ENCODE measurements at places on chromosomes 1 and 21.

DNA sequence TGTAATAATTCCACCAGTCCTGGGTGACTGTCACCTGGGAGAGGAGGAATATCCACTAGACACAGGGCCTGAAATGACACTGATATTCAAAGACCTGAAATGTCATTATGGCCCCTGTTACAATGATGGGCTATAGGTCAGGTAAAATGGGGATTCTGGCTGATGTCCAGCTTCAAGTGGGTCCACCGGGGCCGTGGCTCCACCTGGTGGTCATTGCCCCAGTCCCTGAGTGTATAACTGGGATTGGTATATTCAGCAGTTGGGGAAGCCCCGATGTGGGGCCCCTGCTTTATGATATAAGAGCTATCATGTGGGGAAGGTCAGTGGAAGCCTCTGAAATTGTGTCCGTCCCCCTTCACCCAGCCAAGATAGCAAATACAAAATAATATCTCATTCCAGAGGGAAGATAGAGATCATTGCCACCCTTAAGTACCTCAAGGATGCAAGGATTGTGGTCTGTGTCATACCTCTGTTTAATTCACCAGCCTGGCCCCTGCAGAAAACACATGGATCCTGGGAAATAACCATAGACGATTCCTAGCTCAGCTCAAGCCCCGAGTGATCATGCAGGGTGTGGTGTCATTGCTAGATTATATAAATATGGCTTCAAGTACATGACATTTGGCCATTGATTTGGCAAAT, 19.4 kb downstream of the PLEKHO1 start:
- peak; percentile 70 for DNase-seq

DNA sequence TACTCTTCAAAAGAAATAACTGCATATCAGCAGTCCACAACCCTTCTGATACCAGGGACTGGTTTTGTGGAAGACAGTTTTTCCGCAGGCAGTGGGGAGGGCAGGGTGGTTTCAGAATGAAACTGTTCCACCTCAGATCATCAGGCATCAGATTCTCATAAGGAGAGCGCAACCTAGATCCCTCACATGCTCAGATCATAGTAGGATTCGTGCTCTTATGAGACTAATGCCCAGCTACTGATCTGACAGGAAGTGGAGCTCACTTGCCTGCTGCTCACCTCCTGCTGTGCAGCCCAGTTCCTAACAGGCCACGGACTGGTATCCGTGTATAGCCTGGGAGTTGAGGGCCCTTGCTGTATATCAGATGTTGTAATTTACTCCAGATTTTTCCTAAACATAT, 11.5 kb downstream of the RO60 start:
- DNase-seq, result no peak

DNA sequence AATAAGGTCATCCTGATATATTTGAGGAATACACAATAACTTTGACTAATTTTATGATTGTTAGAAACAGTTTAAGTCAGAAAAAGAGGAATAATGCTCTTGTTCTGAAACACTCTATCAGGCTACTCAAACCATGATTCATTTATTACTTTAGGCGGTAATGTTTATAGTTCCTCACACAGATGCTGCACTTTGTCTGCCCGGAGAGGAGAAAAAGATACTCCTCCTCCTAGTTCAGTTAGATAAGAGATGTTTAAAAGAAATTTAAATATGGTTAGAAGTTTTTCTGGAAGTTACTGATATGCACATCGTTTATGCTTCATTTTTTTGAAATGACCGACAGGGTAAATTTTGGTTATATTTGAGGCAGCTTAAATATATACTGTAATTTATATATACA, 103.0 kb downstream of the ZMYM4 start:
- DNase-seq, result no peak

- DNase-seq, result no peak
Observed at GRCh38 chr21:33654412-33654811, 12.1 kb downstream of the ITSN1 start.

DNA sequence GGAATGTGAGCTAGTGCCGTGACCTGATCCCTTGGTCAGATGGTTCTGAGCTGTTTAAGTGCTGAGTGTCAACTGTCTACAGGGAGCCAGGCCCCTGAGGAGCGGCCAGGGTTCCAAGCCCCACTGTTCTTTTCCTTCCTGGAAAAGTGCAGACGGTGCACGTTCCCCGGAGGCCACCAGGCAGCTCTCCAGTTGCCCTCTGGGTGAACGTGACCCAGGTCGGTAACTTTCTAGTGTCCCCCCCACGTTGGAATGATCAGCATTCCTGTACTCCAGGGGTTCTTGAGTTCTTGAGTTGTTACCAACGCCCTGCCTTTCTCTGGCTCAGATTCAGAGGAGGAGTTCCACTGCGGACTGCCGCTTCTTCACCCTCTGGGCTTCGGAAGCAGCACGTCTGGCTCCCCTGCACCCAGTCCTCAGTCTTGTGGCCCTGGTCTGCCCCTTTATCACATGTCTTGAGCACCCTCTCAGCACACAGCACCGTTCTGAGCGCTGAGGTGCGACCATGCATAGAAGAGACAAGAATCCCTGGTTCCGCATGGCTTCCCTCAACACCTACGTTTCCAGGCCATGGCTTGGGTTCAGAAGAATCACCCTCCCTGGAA, 131.5 kb downstream of the DHRS3 start:
- DNase-seq, result no peak

DNA sequence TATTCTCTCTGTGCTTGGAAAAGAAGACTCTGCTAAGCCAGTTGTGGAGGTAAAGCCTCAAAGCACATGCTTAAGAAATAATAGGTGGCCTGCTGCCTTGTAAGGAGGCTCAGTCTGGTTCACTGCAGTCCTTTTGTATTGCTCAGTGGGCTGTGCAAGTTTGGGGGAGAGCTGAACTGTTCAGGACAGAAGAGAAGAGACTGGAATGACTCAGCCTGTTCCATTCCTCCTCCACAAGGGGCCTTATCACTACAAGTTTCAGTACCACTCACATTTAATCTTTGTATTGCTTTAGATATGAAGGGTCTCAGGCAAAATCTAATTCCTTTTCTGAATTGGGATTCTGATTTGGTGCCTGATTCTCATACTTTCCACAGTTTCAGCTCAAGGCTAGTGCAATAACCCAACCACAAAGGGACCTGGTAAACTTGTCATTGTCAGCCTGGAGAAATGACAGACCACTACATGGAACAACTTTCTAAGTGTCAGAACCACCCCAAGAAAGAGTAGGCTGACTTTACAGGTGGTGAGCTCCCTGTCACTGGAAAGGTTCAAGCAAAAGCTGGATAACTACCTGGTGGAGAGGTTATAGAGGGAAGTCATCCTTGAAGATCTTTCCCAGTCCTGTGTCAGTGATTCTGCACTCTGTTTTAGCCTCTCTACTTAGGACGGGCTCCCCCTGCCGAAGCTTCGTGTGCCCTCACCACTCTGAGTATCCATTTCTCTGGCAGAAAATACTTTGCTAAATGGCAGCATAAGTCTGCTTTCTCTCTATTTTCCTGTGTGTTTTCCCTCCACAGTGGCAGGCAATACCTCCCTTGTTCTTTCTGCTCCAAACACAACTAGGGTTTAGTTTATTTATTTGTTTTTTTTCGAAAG, 162.9 kb upstream of the GJB5 start:
- no peak for DNase-seq

- DNase-seq, result no peak
Observed at GRCh38 chr1:77347646-77348045, 65.8 kb downstream of the AK5 start.

GRCh38 chr1:69319287-69319686, 248.4 kb upstream of the LRRC7 start:
- no peak for DNase-seq

GRCh38 chr1:207873055-207873890, 37.7 kb downstream of the CD34 start:
- peak; percentile 79 for DNase-seq

GRCh38 chr1:150410582-150411101, 46.7 kb downstream of the RPRD2 start:
- peak; percentile 82 for DNase-seq

- DNase-seq, result no peak
Observed at GRCh38 chr1:178723546-178723945, 1.5 kb upstream of the RALGPS2 start.

Data from inflammatory macrophage (primary cell).